Hematopoietic multipotent progenitor cell treated with erythropoietin and hydrocortisone succinate and interleukin-3 and kit ligand, for 6 days (in vitro differentiated cells): ENCODE measurements at places on chromosomes 3 and 15.

DNA sequence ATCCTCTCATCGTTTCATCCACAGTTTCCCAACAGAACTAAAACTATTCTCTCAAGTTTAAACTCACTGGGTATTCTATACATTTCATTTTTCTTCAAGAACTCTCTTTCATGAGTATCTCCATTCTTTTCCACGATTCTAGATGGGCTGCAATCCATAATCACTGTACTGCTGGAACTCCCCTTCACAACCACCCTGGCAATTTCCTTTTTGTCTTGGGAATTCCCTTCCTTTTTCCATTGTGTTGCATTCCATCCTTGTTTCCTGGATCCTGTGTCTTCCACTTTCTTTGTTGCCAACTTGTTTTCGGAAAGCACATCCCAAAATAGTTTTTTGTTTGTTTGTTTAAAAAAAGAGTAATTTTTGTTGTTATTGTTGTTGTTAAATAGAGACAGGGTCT, 67.0 kb upstream of the FBN1 start:
- DNase-seq: no peak

- no peak for DNase-seq
These were observed 70.3 kb downstream of the ARNT2 start for GRCh38 chr15:80474224-80475215.

- no peak for DNase-seq
These were observed 55.8 kb upstream of the CTNNB1 start for GRCh38 chr3:41143421-41144031.

GRCh38 chr3:69085168-69085832, 563 bp downstream of the ARL6IP5 start:
- peak; percentile 51 for DNase-seq

DNA sequence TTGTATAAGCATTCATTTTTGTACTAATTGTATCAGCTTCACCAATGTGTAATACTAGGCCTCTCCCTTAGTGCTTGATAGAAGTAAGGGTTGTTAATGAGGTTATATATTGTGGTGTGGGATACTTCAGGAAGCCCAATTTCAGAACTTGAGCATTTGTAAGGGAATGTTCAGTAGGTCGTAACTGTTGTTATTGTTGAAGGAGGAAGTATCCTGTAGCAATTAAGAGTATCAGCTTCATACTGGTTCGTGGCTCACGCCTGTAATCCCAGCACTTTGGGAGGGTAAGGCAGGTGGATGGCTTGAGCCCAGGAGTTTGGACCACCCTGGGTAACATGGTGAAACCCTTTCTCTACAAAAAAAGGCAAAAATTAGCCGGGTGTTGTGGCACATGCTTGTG, 30.6 kb downstream of the IQGAP1 start:
- DNase-seq: no peak

- DNase-seq: peak; percentile 42
These were observed 20.0 kb upstream of the CMTM7 start for GRCh38 chr3:32371461-32372212.

- DNase-seq: no peak
These were observed 122.5 kb upstream of the SPRED1 start for GRCh38 chr15:38130205-38130567.

DNA sequence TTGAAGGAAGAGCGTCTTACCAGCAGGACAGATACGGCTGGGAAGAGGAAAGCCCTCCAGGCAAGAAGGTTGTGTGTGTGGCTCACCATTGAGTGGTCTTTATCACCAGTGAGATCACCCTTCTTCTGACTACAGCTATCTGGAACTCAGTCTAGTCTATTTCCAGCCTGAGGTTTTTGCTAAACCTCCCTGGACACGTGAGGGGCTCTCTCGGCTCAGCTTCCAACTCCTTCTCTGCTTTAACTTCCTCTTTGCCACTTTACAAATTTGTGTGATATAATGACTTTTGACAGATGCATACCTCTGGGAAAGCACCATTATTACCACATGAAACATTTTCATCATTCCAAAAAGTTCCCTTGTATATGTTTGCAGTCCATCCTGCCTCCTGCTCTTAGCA, 15.3 kb upstream of the ROPN1 start:
- peak; percentile 19 for DNase-seq

DNA sequence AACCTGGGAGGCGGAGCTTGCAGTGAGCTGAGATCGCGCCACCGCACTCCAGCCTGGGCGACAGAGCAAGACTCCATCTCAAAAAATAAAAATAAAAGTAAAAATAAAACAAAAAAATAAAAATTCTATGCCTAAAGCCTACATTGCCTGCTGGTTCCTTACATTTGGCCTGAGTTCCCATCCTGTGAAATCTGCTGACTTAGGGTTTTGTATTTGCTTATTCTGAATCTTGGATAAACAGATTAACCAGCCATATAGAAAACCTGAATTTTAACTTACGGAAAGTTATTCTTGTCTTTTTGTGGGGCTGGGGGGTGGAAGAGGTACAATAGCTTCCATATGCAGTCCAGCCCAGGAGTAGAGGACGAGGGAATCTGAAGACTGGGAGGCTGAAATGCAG, 73.7 kb upstream of the UMPS start:
- no peak for DNase-seq

GRCh38 chr3:35651851-35652250, 12.5 kb downstream of the ARPP21 start:
- DNase-seq: no peak

GRCh38 chr3:4752201-4753072, 226.8 kb upstream of the BHLHE40 start:
- peak; percentile 76 for DNase-seq

DNA sequence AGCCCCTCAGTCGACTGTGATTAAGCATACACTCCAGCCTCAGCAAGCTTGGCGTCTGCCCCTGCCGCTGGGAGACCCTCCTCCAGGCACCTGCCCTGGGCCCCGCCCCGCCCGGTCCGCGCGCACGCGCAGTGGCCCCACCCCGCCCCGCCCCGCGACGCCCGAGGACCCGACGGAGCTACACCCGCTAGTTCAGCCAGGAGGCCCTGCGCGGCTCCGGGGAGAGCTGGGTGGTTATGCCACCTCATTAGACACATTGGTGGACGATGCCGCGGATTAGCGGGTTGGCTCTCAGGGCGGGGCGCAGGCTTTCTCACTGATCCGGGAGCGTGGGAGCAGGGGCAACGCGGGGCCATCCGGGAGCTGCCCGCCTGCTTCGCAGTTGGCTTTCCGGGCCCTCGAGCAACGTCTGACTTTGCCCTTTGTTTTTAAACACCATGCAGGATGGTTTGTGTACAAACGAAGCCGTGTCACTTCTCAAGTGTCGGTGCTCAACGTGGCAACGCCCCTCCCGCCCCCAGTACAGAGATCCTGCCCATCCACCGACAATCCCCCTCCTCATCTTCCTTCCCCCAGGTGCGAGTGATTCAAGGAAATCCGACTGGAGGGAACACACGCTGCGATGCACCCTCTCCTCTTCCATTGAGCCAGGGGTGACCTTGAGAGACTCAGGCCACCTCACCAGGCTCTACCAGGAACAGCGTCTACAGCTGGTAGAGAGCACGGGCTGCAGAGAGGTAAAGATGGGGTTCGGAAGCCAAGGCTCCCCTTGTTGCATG, 109.3 kb downstream of the SHQ1 start:
- DNase-seq: peak; percentile 76

- no peak for DNase-seq
These were observed 42.2 kb upstream of the MRPS22 start for GRCh38 chr3:139301654-139302053.

DNA sequence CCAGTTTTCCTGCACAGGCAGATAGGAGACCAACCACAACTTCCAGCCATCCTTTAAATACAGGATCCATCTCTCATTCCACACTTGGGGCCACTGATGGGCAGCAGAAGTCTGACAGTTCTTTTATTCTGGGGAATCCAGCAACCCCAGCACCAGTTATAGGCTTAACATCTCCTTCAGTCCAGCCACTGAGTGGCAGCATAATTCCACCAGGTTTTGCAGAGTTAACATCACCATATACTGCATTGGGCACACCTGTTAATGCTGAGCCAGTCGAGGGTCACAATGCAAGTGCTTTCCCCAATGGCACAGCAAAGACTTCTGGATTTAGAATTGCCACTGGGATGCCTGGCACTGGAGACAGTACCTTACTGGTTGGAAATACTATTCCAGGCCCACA, 2.9 kb downstream of the NPAP1 start:
- no peak for DNase-seq

DNA sequence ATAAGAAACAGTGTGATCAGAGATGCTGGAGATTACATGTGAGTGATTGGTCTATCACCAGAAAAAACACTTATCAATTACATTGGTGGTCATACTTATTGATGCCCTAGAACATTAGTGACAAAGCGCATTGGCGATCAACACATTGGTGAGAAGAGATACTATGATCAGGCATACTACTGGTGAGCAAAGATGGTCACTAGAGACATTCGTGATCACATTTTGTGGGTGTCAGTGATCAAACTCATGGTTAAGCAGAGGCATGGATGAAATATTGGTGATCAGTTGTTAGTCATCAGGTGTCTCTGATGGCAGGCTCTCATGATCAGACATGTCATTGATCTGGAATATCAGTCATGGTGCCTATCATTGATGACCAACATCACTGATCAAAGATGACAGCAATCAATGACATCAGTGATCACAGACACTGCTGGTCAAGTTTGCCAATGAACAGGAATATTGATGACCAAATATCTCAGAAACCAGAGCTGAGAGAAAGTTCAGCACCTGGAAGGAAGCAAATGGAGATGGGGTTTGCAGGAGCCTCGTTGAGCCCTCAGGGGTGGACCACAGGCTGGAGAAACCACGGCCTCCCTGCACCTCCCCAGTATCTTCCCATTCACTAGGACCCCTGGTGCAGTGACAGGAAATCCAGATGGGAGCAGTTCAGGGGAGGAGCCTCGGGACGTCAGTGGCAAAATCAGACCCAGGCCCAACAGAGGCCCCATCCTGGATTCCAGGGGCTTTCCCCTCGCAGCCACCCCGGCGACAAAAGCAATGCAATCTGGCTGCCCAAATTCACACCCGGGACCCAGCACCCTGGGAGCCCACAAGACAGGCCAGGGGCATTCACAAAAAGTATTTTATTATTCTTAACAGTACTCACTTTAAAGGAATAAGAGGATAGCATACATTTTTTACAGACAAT, 12.2 kb upstream of the DNAJB8 start:
- DNase-seq: no peak

- DNase-seq: no peak
These were observed 38.8 kb downstream of the TM2D3 start for GRCh38 chr15:101613130-101614000.

GRCh38 chr15:66675446-66675845, 26.6 kb upstream of the SMAD6 start:
- no peak for DNase-seq

DNA sequence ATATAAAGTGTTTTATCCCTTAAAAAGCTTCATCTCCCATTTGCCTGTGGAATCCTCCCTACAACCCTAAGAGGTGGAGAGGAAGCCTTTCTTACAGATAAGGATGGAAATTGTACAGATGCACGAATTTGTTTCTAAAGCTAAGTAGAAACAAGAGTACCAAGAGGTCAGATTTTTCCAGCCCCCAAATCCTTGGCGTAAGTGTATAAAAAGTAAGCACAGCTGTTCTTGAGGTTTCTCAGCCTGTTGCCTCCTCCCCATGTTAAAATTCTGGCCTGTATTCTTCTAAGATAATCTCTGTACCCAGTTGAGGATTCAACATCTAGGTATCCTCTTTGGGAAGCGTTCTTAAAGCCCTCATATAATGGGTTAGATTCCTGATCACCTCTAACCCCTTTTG, 34.9 kb downstream of the RAB7A start:
- no peak for DNase-seq

DNA sequence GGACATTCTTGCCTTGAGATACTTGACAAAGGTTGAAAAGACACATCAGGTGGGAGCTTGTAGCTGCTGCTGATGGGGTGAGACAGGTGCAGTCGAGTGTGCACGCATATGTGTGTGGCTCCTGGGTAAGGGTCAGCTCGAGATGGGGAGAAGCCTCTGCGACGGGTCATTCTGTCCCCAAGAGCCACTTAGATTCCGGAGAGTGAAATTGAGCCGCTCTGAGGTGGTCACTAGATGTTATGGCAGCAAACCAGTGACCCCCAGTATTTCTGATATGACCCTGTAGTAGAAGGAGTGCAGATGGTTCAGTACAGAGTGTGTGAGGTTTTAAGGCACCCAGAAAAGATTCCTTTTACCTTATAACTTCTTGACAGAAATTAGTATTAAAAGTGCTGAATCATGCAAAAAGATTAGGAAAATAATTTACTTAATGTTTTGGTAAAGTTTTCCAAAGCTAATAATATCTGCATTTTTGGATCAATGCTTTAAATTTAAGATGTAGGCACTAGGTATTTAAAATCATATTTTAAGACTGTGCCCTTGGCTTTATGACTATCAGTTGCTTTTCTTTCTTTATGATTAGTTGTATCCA, 241.9 kb upstream of the TOPAZ1 start:
- DNase-seq: no peak

GRCh38 chr3:129597087-129597999, 9.1 kb downstream of the PLXND1 start:
- peak; percentile 62 for DNase-seq

GRCh38 chr3:99925584-99926230, 108.0 kb downstream of the CMSS1 start:
- DNase-seq: peak; percentile 9

GRCh38 chr15:50911001-50911400, 2.5 kb downstream of the AP4E1 start:
- DNase-seq: no peak

DNA sequence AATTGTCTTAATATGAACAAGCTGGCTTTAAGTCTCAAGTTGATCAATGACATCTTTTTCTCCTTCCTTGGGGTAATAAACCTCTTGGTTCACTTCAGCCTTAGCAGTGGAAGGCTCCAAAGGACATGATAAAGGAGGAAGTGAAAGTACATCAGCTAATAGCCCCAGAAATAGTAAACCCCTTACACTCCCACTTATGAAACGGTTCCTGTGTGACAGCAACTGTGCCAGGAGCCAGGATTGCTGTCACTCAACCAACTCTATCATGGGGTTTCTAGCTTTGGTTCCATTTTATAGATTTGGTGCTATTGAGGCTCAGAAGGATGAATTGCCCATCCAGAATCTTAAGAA, 216.7 kb downstream of the ABHD5 start:
- no peak for DNase-seq

DNA sequence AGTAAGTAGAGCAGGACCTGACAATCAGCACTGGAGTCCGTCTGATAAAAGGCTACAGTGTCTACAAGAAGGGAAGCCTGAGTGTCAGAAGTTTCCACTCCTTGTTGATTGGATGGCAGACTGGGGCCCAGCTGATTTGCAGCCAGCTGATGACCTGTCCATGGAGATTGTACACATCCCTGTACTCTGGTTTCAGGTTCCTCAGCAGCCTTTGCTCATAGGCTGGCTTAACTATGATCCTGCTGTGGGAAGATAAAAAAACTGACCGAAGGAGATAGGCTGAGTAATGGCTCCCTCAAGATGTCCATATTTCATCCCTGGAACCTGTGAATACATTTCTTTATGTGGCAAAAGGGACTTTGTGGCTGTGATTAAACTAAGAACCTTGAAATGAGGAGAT, 11.7 kb upstream of the LACTB start:
- DNase-seq: no peak

GRCh38 chr3:159829539-159830227, 159.0 kb upstream of the IL12A start:
- peak; percentile 74 for DNase-seq
